ENCODE measurements at places on chromosomes 2 and 18. TPM values are rescaled to one million over a fixed set of nuclear protein-coding genes. Genes with fewer than 3 reads are reported as not detected.
A peak's percentile ranks its signal among the peaks of the same experiment; 100 is the strongest.

GRCh38 chr2:207983641-207984042, 41.7 kb downstream of the PLEKHM3 start:
- no peak for DNase-seq
- H3K27ac ChIP-seq: no peak overlapping the region
- no peak overlapping the region for H3K4me3 ChIP-seq
- no peaks in the 10 kb centered on the region for H3K4me1 ChIP-seq
- no peaks in the 10 kb centered on the region for H3K36me3 ChIP-seq

- no peak overlapping the region for H3K4me3 ChIP-seq
- no peaks in the 10 kb centered on the region for H3K4me1 ChIP-seq
- no peak for DNase-seq
- no peak overlapping the region for H3K27ac ChIP-seq
These were observed 115.3 kb downstream of the MBD2 start for GRCh38 chr18:54109131-54109683.

Gene EFR3B
- not detected for total RNA-seq

Gene OBSL1
- 1.2 TPM for total RNA-seq

DNA sequence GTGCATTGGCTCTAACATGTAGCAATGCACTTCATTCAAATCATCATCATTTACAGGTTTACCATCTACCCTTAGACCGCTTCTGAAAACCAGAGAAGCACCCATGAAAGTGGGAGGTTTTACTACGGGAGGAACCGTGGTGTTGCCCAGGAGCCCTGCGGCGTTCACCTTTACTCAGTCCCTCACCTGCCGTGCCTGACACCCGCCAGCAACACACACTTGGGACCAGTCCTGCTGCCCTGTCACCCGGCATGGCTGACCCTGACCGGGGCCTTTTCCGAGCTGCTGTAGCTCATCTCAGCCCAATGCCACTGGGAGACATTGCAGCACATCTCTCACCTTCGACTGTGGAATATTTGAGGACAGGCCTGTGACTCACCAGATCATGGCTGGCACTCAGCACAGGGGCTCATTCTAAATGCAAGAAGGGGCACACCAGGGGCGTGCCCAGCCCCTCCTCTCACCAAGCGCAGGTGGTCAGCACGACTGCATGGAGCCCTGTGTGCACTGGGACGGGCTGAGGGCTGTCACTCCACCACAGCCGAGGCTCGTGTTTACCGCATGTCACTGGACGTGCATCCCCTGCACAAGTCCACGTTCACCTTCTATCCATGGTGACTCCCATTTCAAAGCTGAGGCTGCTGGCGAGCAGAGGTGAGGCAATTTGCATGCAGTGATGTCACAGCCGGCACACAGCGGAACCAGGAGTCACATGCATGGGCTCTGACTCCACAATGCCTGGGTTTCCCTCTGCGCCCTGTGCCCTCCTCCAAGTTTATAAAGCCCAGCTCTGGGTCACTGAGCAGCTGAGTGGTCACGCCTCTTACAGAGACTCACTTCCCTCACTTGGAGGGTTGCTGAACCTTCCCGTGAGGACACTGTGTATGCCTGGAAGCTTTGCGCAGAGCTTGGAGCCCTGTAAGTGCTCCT, 76.7 kb upstream of the SNTG2 start:
- H3K27me3 ChIP-seq: no peaks in the 10 kb centered on the region
- no peaks in the 10 kb centered on the region for H3K36me3 ChIP-seq
- H3K4me3 ChIP-seq: no peak overlapping the region
- no peaks in the 10 kb centered on the region for H3K4me1 ChIP-seq
- no peak for DNase-seq
- H3K27ac ChIP-seq: no peak overlapping the region

- no peaks in the 10 kb centered on the region for H3K27me3 ChIP-seq
- no peak for DNase-seq
- peaks cover 8% of the 10 kb centered on the region for H3K4me1 ChIP-seq
- H3K4me3 ChIP-seq: no peak overlapping the region
- no peak overlapping the region for H3K27ac ChIP-seq
These were observed 57.1 kb downstream of the CD226 start for GRCh38 chr18:69890558-69890957.

Gene CRYGD
- not detected for total RNA-seq

DNA sequence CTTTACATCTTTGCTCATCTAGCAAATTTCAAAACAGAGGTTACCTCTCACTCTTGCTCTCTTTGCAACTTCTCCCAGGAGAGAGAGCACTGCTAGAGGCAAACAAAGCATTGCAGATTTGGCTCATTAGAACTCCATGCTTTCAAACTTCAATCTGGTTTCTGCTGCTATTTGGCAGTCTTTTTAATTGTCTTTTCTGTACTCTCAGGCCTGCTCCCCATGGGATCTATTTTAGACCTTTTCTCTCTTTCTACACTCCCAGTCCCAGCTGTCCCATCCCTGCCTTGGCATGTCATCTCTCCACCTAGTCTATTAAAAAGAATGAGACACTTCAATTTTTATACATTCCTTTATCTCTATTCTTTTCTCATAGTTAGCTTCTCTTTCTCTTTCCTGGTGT, 15.2 kb downstream of the KCNJ3 start:
- no peaks in the 10 kb centered on the region for H3K4me1 ChIP-seq
- no peaks in the 10 kb centered on the region for H3K27me3 ChIP-seq
- H3K27ac ChIP-seq: no peak overlapping the region

Gene MAPK4
- total RNA-seq: not detected

DNA sequence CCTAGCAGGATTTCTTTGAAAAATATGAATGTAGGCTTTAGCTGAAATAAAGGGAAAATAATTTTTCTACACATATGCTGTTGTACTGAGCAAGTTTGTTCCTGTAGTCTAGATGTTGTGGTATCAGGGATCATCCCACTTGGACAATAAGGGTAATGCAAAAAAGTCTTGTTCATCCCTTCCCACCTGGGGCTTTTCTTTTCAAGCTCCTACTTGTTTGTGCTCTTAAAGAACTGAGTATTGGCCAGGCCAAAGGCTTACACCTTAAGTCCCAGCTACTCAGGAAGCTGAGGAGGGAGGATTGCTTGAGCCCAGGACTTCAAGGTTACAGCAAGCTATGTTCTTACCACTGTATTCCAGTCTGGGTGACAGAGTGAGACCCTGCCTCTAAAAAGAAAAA, 35.5 kb downstream of the ZC3H6 start:
- H3K36me3 ChIP-seq: peaks cover 30% of the 10 kb centered on the region
- no peaks in the 10 kb centered on the region for H3K27me3 ChIP-seq
- no peak for DNase-seq
- H3K27ac ChIP-seq: no peak overlapping the region
- H3K4me3 ChIP-seq: no peak overlapping the region

DNA sequence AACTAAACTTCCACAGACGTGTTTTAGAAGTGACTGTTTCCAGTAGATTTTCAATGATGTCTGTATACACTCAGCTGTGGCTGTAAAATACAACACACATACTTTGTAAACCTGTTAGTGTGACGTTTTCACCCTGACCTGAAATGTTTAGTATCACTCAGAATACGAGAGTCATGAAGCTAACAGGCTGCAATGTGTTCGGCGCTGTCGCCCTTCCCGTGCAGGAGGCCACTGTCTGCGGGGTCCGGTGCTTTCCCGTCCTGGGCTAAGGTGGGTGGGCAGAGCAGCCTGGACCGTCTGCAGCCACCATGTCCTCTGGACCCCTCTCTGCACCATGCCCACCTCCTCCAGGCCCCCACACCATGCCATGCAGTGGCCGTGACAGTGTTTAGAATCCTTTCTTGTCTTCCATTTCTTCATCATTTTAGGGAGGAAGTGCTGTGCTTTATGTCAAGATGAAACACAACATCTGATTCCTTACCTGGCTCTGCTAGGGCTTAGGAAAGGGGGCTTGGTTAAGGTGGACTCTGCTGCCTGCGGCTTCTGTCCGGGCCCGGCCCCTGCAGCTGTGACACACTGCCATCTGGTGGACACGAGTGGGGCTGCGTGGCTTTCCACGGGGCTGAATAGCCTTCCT, 53.8 kb upstream of the RBM44 start:
- H3K27me3 ChIP-seq: no peaks in the 10 kb centered on the region
- H3K36me3 ChIP-seq: peaks cover 33% of the 10 kb centered on the region
- H3K27ac ChIP-seq: peak overlapping the region; percentile 50

Gene TLX2
- total RNA-seq: not detected

GRCh38 chr2:86000131-86000937, 105.4 kb downstream of the POLR1A start:
- H3K27me3 ChIP-seq: no peaks in the 10 kb centered on the region
- H3K27ac ChIP-seq: no peak overlapping the region
- no peak overlapping the region for H3K4me3 ChIP-seq
- peaks cover 59% of the 10 kb centered on the region for H3K4me1 ChIP-seq

DNA sequence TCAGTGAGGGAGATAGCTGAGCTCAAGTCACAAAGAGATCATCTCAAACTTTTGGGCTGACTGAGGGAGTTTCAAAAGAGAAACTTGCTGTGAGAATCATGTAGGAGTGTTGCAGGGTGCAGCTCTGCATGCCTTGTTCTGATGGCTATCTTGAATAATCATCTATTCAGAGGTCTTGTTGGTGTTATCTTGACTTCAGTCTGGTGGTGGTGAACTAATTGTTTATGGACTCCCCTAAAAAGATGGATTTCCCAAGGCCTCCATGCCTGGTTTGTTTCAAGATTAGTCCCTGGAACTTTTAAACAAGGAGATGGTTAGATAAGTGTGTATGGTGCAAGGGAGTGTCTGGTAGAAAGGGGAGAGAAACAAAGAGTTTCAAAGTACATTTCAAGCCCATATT, 29.8 kb downstream of the SLC39A6 start:
- peaks cover 6% of the 10 kb centered on the region for H3K27me3 ChIP-seq
- no peak overlapping the region for H3K27ac ChIP-seq
- H3K4me3 ChIP-seq: no peak overlapping the region
- no peaks in the 10 kb centered on the region for H3K4me1 ChIP-seq
- H3K36me3 ChIP-seq: no peaks in the 10 kb centered on the region

Gene ARHGEF33
- 0.26 TPM for total RNA-seq

GRCh38 chr18:6920099-6920955, 190.8 kb downstream of the ARHGAP28 start:
- H3K27ac ChIP-seq: no peak overlapping the region
- peaks cover 4% of the 10 kb centered on the region for H3K27me3 ChIP-seq
- peak; percentile 1 for DNase-seq
- H3K4me1 ChIP-seq: no peaks in the 10 kb centered on the region
- H3K36me3 ChIP-seq: no peaks in the 10 kb centered on the region
- H3K4me3 ChIP-seq: no peak overlapping the region

DNA sequence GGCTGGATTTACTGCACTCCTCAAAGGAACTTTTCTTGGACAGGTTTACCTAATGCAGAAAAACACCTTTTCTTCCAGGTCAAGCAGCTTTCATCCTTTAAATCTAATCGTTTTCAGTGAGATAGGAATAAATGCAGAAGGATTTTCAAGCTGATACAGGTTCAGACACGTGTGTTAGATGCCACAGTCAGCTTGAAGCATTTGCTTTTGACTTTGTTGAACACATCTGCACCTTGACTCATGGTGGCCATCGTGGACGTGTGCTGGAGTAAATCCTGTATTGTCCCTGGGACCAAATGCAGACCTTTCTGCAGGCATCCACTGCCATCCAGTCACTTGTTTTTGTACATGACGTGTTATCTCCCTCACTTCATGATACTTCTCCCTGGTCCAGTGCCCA, 61.9 kb downstream of the KLHL29 start:
- H3K4me1 ChIP-seq: no peaks in the 10 kb centered on the region
- H3K36me3 ChIP-seq: no peaks in the 10 kb centered on the region
- no peak overlapping the region for H3K27ac ChIP-seq
- no peak for DNase-seq
- no peak overlapping the region for H3K4me3 ChIP-seq

- no peaks in the 10 kb centered on the region for H3K4me1 ChIP-seq
- no peak overlapping the region for H3K4me3 ChIP-seq
- no peak overlapping the region for H3K27ac ChIP-seq
- H3K27me3 ChIP-seq: peaks cover 12% of the 10 kb centered on the region
- no peaks in the 10 kb centered on the region for H3K36me3 ChIP-seq
These were observed 8.2 kb downstream of the SCTR start for GRCh38 chr2:119516121-119516520.

DNA sequence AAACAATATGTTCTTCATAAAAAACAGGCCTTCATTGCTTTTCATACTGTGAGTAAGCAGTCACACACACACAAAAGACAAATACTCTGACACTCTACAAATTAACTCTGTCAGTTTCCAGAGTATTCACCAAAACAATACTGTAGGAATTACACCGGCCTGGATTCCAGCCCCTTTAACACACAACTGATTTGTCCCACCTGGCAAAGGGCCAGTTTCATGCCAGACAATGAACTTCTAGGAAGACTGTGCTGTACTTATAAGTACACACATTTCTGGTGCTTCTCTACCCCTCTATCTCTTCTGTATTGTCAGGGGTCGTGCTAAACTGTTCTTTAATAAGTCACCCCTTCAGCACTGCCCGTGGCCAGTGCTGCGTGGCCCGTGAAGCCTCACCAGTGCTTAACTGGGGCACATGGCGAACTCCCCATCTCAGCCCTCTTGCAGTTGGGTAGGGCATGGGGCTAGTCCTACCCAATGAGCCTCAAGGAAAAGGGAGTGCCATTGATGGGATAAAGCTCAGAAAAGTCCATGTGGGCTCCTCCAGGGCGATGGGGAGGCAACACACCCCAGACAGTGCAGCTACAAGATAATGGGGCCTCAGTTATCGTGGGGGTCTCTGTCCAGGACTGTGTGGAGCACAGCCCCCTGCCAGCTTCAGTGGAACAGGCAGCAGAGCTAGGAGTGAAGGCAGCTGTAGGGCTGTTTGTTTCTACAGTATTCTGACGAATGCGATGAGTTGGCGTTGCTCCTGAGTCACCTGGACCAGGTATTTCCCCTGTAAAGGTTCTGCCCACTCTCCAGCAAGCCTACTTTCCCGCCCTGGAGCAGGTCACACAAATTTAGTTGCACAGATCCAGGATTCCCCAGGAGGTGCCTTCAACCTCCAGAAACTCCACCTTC, 99.0 kb downstream of the SP3 start:
- H3K27ac ChIP-seq: no peak overlapping the region
- H3K27me3 ChIP-seq: peaks cover 9% of the 10 kb centered on the region
- H3K36me3 ChIP-seq: no peaks in the 10 kb centered on the region
- no peak overlapping the region for H3K4me3 ChIP-seq
